ENCODE measurements at places on chromosomes 6 and 20.

- DNase-seq, result no peak
Measured at GRCh38 chr20:57870597-57871236, 160.9 kb upstream of the PMEPA1 start.

DNA sequence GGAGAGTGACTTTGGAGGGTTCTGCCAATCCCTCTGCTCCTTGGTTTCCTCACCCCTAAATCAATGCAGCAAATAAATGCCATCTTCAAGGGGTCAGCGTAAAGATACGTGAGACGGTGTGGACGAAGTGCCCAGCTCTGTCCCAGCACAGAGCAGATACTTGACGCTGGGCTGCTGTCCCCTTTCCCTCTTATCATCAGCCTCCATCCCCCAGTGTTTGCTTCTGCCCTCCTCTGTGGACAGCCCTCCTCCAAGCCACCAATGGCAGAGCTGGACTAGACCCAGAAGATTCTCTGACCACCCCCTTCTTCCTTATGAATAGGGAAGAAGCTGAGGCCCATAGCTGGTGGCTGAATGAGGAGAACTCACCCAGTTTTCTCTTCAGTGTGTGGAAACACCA, 17.7 kb upstream of the PI16 start:
- DNase-seq, result no peak

DNA sequence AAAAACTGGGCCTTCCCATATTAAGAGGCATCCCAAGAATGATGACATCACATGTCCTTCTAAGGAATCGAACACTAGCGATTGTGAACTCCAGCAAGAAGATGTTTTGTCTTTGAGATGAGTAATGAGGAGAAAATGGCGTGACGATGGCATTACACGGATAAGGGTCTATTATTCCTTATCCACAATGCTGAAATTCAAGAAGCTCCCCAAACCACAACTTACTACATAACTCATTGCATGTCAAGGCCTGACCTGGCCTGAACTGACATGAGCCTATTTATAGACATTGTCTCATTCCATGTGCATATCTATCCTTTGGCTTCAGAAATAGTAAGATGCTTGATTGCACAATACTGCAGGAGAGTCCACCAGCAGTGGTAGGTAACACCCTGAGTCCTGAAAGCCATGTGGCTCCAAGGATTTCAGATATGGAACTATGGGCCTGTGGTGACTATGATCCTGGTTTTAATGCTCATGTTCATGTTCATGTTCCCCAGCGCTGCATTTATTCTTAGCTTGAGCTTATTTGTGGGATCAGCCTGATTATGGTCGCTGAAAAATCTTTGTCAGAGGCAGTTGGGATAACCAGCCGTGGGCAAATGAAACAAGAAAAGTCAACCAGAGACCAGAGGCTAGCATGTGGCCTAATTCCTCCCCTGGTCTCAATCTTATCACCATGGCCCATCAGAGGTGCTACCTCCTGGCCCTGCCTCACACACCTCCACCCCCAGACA, 183.2 kb upstream of the JARID2 start:
- no peak for DNase-seq

GRCh38 chr6:154602708-154603107, 92.2 kb upstream of the CNKSR3 start:
- no peak for DNase-seq

GRCh38 chr6:166757232-166758135, 130.4 kb upstream of the RPS6KA2 start:
- DNase-seq, result no peak

DNA sequence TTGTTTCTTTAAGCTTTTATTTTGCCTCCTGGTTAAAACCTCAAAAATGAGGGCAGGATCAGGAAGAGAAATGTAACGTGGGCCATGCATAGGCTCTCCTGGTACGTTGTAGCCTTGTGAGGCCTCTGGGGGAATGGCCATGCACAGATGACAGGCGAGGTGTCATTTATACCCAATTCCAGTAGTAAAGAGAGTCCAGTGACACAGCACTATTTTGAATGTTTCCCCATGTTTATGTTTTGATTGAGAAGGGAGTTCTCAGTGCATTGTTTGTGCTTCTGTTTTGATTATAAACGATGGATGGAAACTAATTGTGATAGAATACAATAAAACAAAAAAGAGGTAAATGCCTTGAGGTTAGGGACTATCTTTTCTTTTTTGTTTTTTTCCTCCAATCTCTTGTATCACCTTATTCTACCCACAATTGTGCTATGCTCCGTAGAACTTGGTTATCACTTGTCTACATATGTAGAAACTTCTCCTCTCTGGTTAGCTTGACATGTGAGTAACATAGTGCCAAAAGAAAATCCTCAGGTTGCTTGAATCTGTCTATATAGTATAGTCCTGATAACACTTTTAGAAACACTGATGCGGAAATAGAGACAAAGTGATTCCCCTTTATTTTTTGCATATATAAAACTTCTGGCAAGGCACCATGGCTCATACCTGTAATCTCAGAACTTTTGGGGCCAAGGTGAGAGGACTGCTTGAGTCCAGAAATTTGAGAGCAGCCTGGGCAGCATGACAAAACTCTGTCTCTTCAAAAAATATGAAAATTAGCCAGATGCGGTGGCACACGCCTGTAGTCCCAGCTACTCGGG, 6.9 kb upstream of the SMIM28 start:
- no peak for DNase-seq

- DNase-seq, result no peak
Measured at GRCh38 chr6:31919624-31920303, 7.8 kb upstream of the C2 start.

- peak; percentile 83 for DNase-seq
Measured at GRCh38 chr20:47663354-47664067, 121.8 kb downstream of the SULF2 start.

- no peak for DNase-seq
Measured at GRCh38 chr6:24228681-24229255, 102.8 kb downstream of the NRSN1 start.

DNA sequence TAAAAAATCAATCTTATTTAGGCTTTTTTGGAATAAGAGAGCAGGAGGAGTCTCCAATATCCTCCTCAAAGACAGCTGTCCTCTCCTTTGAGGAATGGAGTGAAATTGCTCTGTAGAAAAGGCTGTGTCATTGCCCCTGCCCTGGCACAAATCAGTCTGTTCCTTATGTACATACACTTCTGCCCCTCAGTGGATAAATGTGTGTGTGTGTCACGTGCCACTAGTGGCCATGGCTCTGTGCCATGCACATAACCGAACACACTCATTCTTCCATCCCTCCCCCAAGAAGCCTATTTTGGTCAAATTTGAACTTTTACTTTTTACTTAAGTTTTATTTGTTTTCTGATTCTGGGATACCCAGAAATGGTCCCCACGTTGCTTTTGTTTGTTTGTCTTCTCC, 49.2 kb downstream of the ANKS1A start:
- no peak for DNase-seq

- DNase-seq, result no peak
Measured at GRCh38 chr6:105494688-105495087, 91.8 kb upstream of the PREP start.

GRCh38 chr20:34798871-34799270, 26.6 kb downstream of the NCOA6 start:
- DNase-seq, result no peak

GRCh38 chr20:1534526-1534925, 23.0 kb downstream of the SIRPD start:
- no peak for DNase-seq

DNA sequence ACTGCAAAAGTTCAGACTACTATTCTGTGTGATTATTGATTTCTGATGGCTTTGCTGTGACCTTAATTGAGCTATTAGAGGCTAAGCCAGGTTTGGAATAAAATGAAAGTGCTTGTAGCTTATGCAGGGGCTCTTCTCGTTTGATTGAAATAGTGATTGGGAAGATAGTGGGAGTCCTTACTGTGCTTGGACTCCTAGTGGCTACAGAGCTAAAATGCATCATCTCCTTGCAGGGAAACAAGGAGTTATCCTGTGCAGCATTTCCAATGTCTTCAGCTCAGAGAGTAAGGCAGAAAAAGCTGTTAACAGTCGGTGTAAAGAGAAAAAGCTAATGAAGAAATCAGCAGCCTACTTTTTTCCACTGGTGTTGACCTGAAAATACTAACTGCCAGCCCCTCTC, 173.5 kb downstream of the SLC35F1 start:
- DNase-seq, result no peak

- no peak for DNase-seq
Measured at GRCh38 chr6:83068616-83069015, 1.1 kb downstream of the DOP1A start.

GRCh38 chr6:121616406-121616805, 181.0 kb downstream of the GJA1 start:
- DNase-seq, result no peak

Data from colonic mucosa (tissue), 4 donors.